B cell (primary cell): ENCODE measurements at places on chromosomes 6 and 20. TPM values are rescaled to one million over a fixed set of nuclear protein-coding genes. Genes with fewer than 3 reads are reported as not detected.

GRCh38 chr20:8662433-8662954 lies 406.4 kb upstream of the PLCB4 start:
- no peaks in the 10 kb centered on the region for H3K4me1 ChIP-seq
- no peak overlapping the region for H3K4me3 ChIP-seq
- no peaks in the 10 kb centered on the region for H3K36me3 ChIP-seq
- no peak overlapping the region for H3K27ac ChIP-seq
- H3K27me3 ChIP-seq, result no peaks in the 10 kb centered on the region

DNA sequence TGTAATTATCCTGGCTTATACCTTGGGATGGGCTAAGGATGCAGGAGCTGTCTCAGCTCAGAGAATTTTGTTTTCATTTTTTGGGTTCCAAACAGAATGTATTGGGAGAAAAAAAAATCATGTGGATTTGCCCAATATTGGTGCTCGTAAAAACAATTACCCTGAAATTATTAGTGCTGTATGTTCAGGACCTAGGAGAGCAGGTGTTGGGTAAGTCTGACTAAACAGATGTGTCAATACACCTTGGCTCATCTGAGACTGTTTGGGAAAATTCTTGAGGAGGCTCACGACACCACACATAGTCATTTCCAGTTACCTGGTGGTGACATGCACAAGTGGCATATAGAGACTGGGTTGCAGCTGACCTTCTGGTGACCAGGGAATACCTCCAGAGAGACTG lies 802.1 kb upstream of the FLRT3 start:
- H3K4me1 ChIP-seq, result no peaks in the 10 kb centered on the region
- H3K27ac ChIP-seq, result no peak overlapping the region
- no peaks in the 10 kb centered on the region for H3K36me3 ChIP-seq
- H3K4me3 ChIP-seq, result no peak overlapping the region
- no peaks in the 10 kb centered on the region for H3K27me3 ChIP-seq
- DNase-seq, result no peak

GRCh38 chr20:15476186-15476585 lies 1097.1 kb downstream of the KIF16B start:
- H3K4me1 ChIP-seq, result no peaks in the 10 kb centered on the region
- no peak for DNase-seq
- H3K27me3 ChIP-seq, result no peaks in the 10 kb centered on the region
- H3K36me3 ChIP-seq, result no peaks in the 10 kb centered on the region

DNA sequence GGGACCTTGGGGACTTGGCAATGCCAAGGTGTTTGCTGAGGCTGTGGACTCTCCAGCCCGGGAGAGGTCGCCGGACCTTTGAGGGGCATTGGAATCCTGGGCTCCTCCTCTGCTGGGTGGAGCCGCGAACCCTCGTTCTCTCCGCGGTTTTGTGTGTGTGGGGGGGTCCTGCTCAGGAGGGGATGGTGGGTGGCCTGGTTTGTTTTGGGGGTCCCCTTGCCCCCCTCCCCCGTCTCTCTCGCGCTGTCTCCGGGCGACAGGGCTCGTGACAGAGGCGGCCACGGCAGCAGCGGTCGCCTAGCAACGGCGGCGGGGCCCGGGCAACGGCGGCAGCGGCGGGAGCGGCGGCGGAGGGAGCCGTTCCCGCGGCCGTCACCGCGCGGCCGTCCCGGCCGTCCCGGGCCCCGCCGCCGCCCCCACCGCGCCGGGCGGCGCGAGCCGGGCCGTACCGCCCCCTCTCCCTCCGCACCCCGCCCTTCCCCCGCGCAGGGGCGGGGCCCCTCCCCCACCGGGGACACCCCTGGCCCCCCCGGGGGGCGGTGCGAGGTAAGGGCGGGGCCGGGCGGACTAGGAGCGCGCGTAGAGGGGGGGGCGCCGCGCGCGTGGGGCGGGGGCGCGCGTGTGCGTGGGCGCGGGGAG lies 7.8 kb downstream of the SYNGAP1 start:
- H3K27me3 ChIP-seq, result no peaks in the 10 kb centered on the region
- peak overlapping the region; percentile 57 for H3K4me3 ChIP-seq
- peak overlapping the region; percentile 90 for H3K27ac ChIP-seq
- peak; percentile 82 for DNase-seq
- H3K4me1 ChIP-seq, result peaks cover 67% of the 10 kb centered on the region

DNA sequence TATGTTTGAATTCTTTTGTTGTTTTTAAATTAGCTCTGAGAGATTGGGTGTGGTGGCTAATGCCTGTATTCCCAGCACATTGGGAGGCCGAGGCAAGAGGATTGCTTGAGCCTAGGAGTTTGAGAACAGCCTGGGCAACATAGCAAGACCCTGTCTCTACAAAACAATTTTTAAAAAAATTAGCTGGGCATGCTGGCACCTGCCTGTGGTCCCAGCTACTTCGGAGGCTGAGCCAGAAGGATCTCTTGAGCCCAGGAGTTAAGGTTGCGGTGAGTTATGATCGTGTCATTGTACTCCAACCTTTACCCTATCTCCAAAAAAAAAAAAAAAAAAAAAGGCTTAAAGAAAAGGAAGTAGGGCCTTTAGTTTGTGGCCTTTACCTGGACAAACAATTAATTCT lies 22.9 kb downstream of the DHX35 start:
- H3K27me3 ChIP-seq, result no peaks in the 10 kb centered on the region
- peaks cover 5% of the 10 kb centered on the region for H3K36me3 ChIP-seq
- H3K4me3 ChIP-seq, result no peak overlapping the region

GRCh38 chr6:138815797-138816528 lies 20.1 kb downstream of the ECT2L start:
- no peak overlapping the region for H3K27ac ChIP-seq
- H3K4me3 ChIP-seq, result no peak overlapping the region
- peaks cover 18% of the 10 kb centered on the region for H3K4me1 ChIP-seq

- no peak for DNase-seq
- no peaks in the 10 kb centered on the region for H3K27me3 ChIP-seq
- peak overlapping the region; percentile 45 for H3K27ac ChIP-seq
- no peaks in the 10 kb centered on the region for H3K36me3 ChIP-seq
- H3K4me3 ChIP-seq, result no peak overlapping the region
These were observed 651.3 kb downstream of the KIF16B start for GRCh38 chr20:15921930-15922329.

DNA sequence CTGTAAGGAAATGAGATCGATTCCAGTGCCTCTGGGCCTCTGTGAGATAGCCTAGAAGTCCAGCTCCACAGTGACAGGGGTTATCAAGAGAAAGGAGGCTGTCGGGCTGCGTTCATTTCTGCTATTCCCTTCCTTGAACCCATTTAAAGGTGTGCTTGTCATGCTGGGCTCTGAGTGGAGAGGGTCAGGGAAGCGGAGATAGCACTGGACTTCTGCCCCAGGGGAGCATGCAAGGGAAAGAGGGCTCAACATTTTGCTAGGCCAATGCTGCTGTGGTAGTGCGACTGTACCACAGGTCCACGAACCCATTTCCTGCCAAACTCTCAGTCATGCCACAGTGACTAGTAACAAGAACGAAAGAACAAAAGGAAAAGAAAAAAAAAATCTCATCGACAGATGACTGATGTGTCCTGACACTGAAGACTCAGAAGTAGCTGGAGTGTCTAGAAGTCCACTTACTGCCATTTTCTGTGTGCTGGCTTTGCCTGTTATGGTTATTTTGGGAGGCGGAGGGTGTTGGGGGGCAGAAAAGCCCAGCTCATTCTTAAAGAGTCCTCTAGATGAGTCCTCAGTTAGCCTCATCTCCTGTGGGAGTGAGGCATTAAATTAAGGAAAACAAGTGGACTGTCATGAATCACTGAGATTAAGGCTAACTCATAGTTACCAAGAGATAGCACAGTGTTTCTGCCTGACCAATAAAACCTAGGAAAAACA lies 8.1 kb downstream of the NEDD9 start:
- H3K36me3 ChIP-seq, result peaks cover 12% of the 10 kb centered on the region
- peak overlapping the region; percentile 30 for H3K27ac ChIP-seq
- no peaks in the 10 kb centered on the region for H3K27me3 ChIP-seq
- DNase-seq, result peak; percentile 20

GRCh38 chr6:42210551-42210950 lies 7.1 kb downstream of the MRPS10 start:
- no peak overlapping the region for H3K4me3 ChIP-seq
- no peaks in the 10 kb centered on the region for H3K27me3 ChIP-seq
- H3K27ac ChIP-seq, result no peak overlapping the region
- no peak for DNase-seq
- H3K36me3 ChIP-seq, result peaks cover 8% of the 10 kb centered on the region
- peaks cover 7% of the 10 kb centered on the region for H3K4me1 ChIP-seq

DNA sequence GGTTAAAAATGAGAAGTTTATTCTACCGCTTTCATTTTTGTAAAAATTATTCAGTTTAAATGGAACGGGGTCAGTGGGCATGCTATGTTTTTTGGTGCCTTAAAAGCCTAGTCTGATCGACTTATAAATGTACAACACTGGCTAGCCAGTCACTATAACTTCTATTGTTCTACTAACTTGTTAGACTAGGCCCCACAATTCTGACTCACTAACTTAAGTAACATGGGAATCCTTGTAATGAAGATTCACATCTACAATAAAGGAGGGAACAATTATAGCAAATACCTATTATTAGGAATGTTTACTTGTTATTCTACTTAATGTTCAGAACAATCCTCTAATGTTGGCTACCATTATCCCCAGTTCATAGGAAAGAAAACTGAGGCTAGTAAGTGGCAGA lies 28.5 kb downstream of the REPS1 start:
- H3K4me1 ChIP-seq, result peaks cover 15% of the 10 kb centered on the region
- no peaks in the 10 kb centered on the region for H3K27me3 ChIP-seq
- no peak overlapping the region for H3K4me3 ChIP-seq
- no peaks in the 10 kb centered on the region for H3K36me3 ChIP-seq
- no peak for DNase-seq
- H3K27ac ChIP-seq, result no peak overlapping the region

GRCh38 chr6:101509536-101509935 lies 116.0 kb downstream of the GRIK2 start:
- no peak for DNase-seq
- no peak overlapping the region for H3K27ac ChIP-seq

DNA sequence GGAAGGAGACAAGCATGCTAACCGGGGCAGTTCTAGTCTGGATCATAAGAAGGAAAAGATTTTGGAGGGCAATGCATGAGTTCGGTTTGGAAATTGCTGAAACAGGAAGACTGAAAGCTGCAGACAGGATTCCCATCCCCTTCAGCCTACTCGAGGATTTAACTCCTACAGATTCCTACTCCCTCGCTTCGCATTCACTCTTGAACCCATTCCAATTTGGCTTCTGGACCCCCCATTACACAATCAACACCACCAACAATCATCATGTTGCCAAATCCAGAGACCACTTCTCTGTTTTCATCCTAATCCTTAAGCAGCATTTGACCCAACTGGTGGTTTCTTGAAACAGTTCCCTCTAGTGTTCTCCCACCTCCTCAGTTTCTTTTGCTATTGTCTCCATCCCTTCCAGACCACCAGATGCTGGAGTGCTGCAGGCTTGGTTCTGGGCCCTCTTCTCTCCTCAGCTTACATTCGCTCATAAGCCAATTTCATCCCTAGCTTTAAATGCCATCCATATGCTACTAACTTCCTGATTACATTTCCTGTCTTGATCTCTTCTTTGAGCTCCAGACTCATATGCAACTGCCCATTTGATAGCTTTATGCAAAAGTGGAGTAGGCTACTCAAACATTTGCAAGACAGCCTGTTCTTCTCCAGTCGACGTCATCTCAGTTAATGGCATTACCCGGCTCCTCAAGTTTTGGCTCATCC lies 66.5 kb downstream of the DTNBP1 start:
- H3K27ac ChIP-seq, result no peak overlapping the region
- H3K4me1 ChIP-seq, result no peaks in the 10 kb centered on the region
- H3K4me3 ChIP-seq, result no peak overlapping the region
- peaks cover 7% of the 10 kb centered on the region for H3K36me3 ChIP-seq
- DNase-seq, result no peak
- no peaks in the 10 kb centered on the region for H3K27me3 ChIP-seq

- H3K27ac ChIP-seq, result no peak overlapping the region
- H3K4me3 ChIP-seq, result no peak overlapping the region
- no peaks in the 10 kb centered on the region for H3K36me3 ChIP-seq
These were observed 134.3 kb downstream of the SLC23A2 start for GRCh38 chr20:4867051-4867450.

DNA sequence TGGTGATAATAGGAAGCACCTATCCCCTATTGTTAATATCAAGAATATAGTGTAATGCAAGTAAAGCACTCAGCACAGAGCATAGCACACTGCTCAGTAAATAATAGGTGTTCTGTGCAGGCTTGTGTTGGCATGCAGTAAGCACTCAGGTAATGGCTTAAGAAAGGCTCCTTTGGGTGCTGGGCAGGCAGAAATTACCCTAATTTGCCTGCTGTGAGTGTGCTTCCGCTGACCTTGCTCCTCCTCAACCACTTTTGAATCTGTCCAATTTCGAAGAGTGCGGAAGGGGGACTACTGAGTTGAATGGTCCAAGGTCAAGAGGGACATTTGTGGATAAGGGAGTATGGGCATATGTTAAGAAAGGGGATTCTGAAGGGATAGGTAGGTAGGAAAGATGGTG lies 15.4 kb downstream of the SRSF3 start:
- H3K27ac ChIP-seq, result no peak overlapping the region
- H3K4me3 ChIP-seq, result no peak overlapping the region
- no peaks in the 10 kb centered on the region for H3K27me3 ChIP-seq
- DNase-seq, result no peak

- no peak for DNase-seq
- H3K27ac ChIP-seq, result no peak overlapping the region
- H3K27me3 ChIP-seq, result no peaks in the 10 kb centered on the region
- no peaks in the 10 kb centered on the region for H3K36me3 ChIP-seq
These were observed 126.2 kb upstream of the ARID1B start for GRCh38 chr6:156650896-156651390.

DNA sequence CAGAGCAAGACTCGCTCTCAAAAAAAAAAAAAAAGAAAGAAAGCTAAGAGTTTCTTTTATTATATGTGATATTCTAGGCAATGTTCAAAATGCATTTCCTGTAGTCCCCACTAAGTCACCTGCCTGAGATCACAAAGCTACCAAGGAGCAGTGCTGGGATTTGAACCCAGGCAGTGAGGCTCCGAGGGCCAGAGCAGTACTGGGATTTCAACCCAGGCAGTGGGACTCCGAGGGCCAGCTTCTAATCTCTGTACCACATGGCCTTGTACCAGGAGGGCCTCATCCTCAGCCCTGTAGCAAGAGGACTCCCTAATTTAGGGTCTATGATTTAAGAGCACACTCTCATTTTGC lies 39.7 kb downstream of the ZMYND8 start:
- H3K27ac ChIP-seq, result peak overlapping the region; percentile 21
- no peak for DNase-seq
- H3K27me3 ChIP-seq, result no peaks in the 10 kb centered on the region

DNA sequence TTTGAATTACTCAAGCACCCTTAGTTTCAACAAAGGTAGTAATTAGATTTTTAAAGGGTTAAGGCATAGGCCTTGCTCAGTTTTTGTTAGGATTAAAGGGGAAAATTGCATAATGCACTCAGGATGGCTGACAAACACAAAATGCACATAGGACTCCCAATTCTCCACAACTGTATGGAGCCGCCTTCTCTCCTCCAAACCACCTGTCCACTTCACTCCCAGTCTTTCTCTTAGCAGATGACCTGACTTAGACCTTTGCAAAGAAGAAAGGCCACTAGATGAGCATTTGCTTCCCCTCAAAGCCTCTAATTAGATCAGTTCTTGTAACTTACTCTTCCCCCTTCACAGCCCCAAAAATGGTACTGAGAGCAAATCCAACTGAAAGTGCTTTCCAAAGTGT lies 20.1 kb downstream of the NSFL1C start:
- no peaks in the 10 kb centered on the region for H3K4me1 ChIP-seq
- no peak overlapping the region for H3K27ac ChIP-seq
- H3K36me3 ChIP-seq, result peaks cover 95% of the 10 kb centered on the region
- no peak for DNase-seq
- no peaks in the 10 kb centered on the region for H3K27me3 ChIP-seq

The BTN1A1 gene
- total RNA-seq, result 0.53 and 0.74 TPM in 2 replicates

The TMEM74B gene
- 0.42 and 0.73 TPM in 2 replicates for total RNA-seq

The ARHGAP18 gene
- 3.9 TPM in 2 replicates for total RNA-seq

The ZNF76 gene
- 96.9 and 107 TPM in 2 replicates for total RNA-seq

The GPANK1 gene
- total RNA-seq, result 24.2 and 24.3 TPM in 2 replicates

The GPLD1 gene
- 6.2 and 7.0 TPM in 2 replicates for total RNA-seq

The FAXC gene
- total RNA-seq, result not detected in 2 replicates

The PTPRK gene
- total RNA-seq, result 16.2 and 17.8 TPM in 2 replicates

The TBC1D32 gene
- 20.9 and 23.8 TPM in 2 replicates for total RNA-seq
